ENCODE measurements at places on chromosomes 6 and 20.

DNA sequence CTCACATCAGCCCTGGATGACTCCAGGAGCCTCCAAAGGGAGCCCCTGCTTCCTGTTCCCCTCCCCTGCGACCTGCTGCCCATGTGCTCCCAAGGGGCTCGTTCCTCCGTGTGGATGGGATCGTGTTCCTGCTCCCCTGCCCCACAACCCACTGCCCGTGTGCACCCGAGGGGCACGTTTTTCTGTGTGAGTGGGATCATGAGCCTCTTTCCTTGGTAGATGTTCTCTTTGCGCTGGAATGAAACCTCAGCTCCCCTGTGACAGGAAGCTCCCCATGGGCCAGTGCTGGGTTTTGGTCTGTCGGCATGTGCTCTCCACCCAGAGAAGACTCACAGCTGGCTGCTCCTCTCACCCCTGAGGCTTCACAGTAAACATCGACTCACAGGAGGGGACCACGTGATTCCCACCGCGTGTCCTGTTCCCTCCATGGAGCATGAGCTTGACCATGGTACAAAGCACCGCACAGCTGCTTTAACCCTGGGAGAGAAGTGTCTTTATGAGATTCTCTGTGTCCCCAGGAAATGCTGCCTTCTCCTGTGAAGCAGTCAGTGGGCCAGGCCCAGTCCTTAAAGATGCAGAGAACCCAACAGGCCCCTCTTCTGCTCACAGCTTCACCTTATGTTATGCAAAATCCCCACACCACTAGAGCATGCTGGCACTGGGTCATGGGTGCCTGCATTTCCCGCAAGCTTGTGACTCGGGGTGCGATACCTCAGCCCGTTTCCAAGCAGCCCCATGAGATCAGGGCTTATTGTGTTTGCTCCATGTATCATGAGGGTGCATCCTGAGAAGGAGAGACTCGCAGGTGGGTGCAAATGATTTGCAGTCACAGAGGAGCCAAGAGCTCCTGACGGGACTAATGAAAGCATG, 215.1 kb downstream of the ERMARD start:
- DNase-seq: no peak

- no peak for DNase-seq
Measured at GRCh38 chr6:137852346-137852745, 14.7 kb upstream of the TNFAIP3 start.

GRCh38 chr6:112307707-112308106, 39.4 kb upstream of the RFPL4B start:
- no peak for DNase-seq

GRCh38 chr6:70849348-70850069, 107.4 kb downstream of the B3GAT2 start:
- DNase-seq: no peak

DNA sequence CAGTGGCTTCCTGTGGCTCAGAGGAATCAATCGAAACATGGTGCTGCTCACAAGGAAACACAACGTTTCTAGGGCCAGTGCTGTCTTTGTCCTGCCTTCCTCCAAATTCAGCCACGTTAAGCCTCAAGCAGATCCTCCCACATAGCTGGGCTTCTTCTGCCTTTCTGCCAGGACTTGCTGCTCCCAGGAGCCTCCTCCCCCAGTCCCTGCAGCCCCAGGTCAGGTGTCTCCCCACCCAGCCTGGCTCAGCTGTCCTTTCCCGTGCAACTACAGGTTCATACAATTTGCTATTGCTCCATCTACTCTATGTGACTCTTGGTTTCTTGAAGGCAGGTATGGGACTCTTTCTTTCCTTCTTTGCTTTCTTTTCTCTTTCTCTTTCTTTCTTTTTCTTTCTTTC, 215.3 kb upstream of the RNF24 start:
- DNase-seq: no peak

GRCh38 chr6:100099189-100100074, 105.4 kb upstream of the MCHR2 start:
- no peak for DNase-seq

DNA sequence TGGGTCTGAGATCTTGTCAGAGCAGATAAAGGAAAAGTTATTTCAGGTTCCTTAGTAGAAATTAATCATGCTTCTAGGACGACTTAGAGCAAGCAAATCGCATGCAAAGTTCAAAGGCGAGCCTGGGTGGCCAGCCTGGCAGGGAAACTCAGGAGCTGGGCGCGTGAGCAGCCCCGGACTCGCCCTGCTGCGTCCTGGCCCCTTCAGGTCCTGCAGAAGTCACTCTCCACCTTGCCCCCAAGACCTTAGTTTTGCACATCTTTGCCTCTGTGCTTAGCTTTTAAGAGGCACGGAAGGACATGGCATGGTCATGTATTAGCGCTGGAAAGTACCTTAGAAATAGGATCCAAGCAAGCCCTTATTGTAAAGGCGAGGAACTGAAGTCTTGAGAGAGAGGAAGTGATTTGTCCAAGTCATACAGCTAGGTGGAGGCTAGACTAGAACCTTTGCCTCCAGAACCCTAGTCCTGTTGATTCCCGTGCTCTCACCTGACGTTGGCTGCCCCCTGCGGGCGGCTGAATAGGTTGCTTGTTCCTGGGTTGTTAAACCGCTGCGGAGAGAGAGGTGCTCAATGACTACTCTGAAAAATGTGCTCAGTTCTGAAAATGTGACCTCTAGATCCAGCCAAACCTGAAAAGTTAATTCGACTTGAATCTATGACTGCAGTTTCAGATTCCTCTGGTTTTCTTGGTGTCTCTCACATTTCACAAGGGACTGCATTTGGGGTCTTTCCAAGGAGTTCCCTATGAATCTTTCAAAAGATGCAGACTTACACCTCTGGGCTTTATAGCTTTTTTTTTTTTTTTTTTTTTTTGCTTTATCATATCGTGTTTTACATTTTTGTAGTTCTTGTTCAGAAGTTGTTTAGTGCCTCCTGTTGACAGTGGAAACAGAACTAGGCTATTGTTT, 2.7 kb downstream of the MYB start:
- DNase-seq: peak; percentile 66

- no peak for DNase-seq
Measured at GRCh38 chr20:61686051-61686936, 379.4 kb downstream of the TAF4 start.

GRCh38 chr20:21031666-21032065, 74.5 kb downstream of the LINC00237 start:
- no peak for DNase-seq

- DNase-seq: no peak
Measured at GRCh38 chr6:149471801-149472200, 13.0 kb downstream of the ZC3H12D start.

DNA sequence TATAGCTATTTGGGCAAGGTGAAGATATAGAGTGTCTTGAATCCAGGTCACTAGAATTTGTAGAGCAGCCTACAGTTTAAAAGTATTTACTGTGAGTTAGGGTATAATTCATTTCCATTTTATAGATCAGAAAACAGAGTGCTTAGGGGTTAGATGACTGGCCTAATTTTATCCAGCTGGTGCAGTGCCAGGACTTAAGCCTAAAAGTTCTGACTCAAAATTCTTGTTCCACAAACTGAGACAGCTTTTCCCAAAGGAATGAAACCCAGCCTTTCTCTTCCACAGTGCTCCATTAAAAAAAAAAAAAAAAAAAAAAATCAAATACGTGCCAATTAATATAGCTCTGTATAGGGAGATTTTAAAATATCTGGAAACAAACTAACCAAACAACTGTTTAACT, 441.0 kb upstream of the MARCKS start:
- no peak for DNase-seq

GRCh38 chr20:17688965-17689364, 6.9 kb upstream of the RRBP1 start:
- no peak for DNase-seq

DNA sequence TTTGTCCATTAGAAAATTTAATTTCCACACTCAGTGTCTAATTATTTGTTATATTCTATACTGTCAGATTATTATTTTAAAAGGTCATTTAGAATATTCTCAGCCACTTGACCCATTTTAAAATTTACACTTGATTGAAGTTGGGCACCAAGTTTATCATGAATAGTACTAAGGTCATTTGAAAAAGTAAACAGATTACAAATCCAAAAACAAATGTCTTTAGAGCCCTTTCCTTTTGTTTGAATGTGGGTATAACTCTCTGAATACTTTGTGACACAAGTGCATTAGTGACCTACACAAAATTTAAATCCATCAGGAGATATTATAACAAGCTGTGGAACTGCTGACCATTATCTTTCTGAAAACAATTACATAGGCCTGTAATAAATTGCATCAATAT, 11.3 kb downstream of the HIVEP2 start:
- no peak for DNase-seq

DNA sequence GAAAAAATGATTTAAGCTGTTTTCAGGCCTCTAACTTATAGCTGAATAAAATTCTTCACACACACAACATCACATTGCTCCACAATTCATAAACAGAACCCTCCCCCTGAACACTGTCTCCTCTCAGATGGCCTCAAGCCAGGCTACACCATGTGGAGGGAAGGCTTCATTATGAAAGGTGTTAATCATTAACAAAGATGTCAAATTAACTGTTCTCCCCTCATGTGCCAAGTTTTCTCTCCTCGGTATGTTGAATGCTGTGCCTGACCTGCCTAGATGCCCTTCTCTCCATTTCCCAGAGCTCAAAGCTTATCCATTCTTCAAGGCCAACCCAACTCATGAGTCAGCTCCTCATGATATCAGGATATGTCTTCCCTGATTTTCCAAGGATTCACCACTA, 210.4 kb downstream of the GMDS start:
- DNase-seq: no peak

GRCh38 chr20:9332791-9333479, 181.5 kb upstream of the LAMP5 start:
- no peak for DNase-seq

GRCh38 chr20:52087471-52087870, 104.1 kb downstream of the ZFP64 start:
- no peak for DNase-seq

DNA sequence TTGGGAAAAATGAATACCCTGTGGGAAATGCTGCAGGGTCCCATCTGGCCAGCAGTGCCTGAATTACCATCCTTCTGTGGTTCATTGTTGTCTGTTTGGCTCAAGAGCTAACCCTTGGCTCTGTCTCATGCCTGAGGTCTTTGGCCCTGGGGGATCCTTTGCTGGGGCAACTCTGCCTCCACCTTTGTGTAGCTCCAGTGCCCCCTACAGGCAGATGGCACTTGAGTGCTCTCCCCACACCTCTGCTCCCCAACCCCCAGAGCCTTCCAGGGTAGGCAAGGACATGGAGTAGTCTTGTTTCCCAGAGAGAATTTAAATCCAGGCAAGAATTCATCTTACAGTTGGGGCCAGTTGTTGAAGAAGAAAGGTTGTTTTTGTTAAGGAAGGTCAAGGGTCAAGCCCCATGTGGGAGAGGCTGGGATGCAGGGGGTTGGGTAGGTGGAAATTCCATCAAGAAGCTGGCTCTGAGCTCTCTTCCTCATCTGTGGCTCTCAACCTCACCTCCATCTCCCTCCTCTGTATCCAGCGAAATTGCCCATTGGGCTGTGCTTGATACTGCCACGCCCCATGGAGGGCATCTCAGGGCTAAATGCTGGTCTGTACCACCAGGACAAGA, 44.2 kb downstream of the ZNF831 start:
- DNase-seq: peak; percentile 77

DNA sequence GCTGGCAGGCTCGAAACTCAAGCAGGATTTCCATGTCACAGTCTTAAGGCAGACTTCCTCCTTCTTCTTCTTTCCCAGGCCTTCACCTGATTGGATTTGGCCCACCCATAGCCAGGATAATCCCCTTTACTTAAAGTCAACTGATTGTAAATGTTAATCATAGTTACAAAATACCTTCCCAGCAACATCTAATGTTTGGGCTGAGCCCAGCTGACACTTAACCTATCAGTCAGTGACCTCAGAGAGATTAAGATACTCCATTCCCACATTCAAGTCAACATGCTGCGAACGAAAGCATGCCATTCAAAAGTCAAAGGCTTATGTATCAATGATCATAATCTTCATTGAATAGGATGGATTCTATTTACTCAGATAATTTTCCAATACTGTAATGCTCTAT, 16.0 kb downstream of the MAP7 start:
- DNase-seq: no peak

DNA sequence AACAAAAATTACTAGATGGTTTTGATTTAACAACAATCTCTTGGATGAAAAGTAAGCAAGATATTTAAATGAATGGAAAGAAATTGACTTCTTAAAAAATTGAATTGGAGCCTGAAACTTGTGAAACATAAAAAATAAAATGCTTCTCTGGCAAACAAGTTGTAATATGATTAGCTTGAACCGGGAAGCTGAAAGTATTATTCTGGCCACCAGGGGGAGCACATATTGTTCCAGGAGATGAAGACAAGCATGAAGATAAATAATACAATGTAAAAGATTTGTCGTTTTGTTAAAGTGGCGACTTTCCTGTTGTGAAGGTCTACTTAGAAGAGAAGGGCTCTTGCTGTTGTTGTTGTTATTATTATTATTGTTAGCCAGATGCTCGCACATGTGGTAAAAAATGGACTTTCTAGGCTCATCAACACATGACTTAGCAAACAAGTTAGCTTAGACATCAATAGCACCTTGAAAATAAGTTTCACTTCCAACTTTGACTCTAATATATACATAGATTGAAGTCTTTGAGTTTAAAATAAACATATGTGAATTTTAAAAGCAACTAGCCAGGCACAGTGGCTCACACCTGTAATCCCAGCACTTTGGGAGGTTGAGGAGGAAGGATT, 14.2 kb downstream of the PAX1 start:
- DNase-seq: peak; percentile 79

- DNase-seq: peak; percentile 47
Measured at GRCh38 chr20:41734506-41734945, 116.3 kb upstream of the CHD6 start.

DNA sequence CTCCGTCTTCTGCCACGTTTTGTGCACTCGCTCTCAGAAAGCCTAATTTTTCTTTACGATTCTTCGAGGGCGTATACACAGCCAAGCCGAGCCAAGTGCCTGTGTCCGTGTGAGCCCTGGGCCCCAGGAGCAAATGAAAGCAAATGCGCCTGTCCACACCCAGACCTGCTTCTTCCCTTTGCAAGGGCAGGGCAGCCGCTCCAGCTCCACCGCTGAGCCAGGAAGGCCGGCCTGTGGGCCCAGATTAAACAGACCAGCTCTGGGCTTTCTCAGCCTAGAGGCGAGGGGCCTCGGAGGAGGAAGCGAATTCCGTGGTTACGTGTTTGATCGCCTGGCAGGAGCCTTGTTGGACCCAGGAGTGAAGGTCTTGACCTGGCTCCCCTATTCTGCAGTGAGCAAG, 184.6 kb downstream of the SMOC2 start:
- DNase-seq: no peak
